Lung (tissue), 17 donors: ENCODE measurements at places on chromosomes 7 and 10. TPM values are rescaled to one million over a fixed set of nuclear protein-coding genes. Genes with fewer than 3 reads are reported as not detected.

- no peak for DNase-seq
These were observed 182.1 kb downstream of the EVX1 start for GRCh38 chr7:27424749-27425148.

DNA sequence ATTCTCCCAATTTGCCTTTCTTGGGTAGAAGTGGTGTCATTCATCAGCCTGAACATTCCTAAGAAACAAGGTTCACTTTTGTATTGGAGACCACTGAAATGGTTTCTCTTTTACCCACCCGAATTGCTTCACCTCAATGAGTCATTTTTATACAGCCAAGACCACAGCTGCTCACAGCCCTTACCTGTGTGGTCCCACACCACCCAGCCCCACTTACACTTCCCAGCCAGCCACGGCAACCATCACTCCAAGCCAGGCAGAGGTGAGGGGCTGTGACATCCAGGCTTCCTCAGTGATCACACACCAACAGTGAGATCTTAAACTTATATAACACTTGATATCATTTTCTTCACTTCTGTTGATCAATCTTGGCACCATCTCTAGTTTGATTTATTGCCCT lies 20.7 kb downstream of the OR13A1 start:
- no peak for DNase-seq

DNA sequence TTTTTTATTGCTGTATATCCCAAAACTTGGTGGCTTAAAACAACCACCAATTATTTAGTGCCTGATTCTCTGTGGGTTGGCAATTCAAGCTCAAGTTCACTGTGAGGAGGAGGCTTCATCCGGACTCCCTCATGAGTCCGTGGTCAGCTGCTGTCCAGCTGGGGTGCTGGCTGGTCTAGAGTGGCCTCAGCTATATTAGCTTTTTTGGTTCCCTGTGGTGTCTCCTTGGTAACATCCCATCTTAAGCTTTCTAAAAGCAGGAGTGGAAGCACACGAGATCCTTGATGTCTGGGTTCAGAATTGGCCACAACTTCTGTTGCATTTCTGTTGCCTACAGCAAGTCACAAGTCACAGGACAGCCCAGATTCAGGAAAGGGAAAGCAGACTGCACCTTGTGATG lies 536.5 kb upstream of the FZD8 start:
- no peak for DNase-seq

The NCF1 gene
- 23.8 TPM for polyA plus RNA-seq

- no peak for DNase-seq
These were observed 108.6 kb downstream of the LRRC4 start for GRCh38 chr7:127922656-127923055.

- DNase-seq: no peak
These were observed 4.9 kb downstream of the IFIT1B start for GRCh38 chr10:89382757-89383156.

The SLC26A3 gene
- not detected for polyA plus RNA-seq

DNA sequence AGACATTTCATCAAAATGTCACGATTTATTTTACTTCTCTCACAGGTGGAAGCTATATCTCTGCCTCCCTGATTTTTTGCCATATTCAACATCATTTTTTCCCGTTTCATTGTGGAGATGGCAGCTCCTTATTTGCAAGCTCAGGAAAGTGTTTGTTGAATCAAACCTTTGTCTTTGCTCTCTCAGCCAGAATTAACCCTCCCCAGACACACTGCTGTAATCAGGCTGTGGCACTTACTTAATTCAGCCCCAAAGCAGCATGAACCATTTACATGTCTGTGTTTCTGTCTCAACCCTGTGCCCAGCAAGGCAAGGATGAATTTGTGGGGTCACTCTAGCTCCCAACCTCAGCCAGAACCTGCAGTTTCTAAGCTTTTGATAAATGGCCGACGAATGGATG lies 397.2 kb downstream of the TCERG1L start:
- DNase-seq: no peak

The MYL10 gene
- not detected for polyA plus RNA-seq

The CADPS2 gene
- polyA plus RNA-seq: 16.0 TPM

- DNase-seq: no peak
These were observed 27.0 kb downstream of the ADRB1 start for GRCh38 chr10:114070710-114071109.

GRCh38 chr10:126058507-126058906 lies 162.1 kb downstream of the FANK1 start:
- DNase-seq: no peak

GRCh38 chr10:94216201-94216600 lies 146.5 kb downstream of the NOC3L start:
- no peak for DNase-seq

The BAIAP2L1 gene
- 15.1 TPM for polyA plus RNA-seq

GRCh38 chr7:11818281-11818680 lies 13.7 kb downstream of the THSD7A start:
- DNase-seq: peak; percentile 31

DNA sequence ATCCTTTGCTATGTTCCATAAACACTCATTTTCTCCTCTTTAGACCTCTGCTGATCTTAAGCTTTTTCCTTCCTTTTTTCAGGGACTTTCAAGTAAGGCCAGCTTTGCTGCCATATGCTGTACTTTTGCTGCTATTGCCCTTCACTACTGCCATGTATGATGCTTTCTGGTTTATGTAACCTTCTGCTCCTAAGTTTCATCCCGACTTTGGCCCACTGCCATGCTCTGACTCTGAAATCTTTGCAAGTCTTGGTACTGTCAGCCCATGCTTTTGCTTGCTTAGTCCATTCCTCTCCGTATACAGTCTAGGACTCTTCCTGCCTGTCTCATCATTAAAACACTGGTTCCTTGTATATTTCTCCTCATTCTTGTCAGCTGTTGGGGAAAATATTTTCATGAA lies 152.4 kb downstream of the RNF133 start:
- peak; percentile 40 for DNase-seq

- DNase-seq: no peak
These were observed 88.7 kb downstream of the OSBPL3 start for GRCh38 chr7:24891311-24891735.

The AQP1 gene
- polyA plus RNA-seq: 527 TPM

GRCh38 chr10:69504576-69505250 lies 53.4 kb downstream of the TSPAN15 start:
- no peak for DNase-seq

The LIPN gene
- 2.6 TPM for polyA plus RNA-seq

The GNAT3 gene
- polyA plus RNA-seq: not detected

The HECW1 gene
- polyA plus RNA-seq: 0.05 TPM

- no peak for DNase-seq
These were observed 6.8 kb upstream of the NKX2-3 start for GRCh38 chr10:99525897-99526296.

- DNase-seq: peak; percentile 22
These were observed 39.4 kb upstream of the ARHGAP21 start for GRCh38 chr10:24762966-24763623.

DNA sequence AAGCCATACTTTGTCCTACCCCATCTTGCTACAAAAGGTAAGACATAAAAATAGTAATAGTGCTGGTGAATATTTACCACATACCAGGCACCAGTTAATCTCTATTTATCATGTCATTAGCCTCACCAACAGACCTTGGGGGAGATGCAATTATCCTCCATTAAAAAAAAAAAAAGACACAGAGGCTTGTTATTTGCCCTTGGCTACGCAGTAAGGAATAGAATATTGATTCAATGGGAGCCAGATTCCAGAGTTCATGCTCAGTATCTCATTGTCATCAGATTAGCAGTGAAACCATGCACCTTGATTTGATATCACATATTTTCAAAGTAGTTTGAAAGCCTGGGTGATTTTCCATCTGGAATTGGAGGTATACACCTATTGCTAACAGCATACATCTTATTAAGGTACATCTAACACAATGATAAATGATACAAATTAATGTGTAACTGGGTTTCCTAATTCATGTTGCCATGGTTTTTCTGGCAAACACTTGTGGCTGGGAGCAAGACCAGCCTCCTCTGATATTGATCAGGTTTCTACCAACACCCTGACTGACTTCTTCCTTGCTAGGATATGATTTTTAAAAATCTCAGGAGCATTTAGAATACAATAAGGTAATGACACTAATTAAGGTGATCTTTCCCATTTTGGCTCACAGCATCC lies 67.1 kb upstream of the PRR15 start:
- DNase-seq: no peak

DNA sequence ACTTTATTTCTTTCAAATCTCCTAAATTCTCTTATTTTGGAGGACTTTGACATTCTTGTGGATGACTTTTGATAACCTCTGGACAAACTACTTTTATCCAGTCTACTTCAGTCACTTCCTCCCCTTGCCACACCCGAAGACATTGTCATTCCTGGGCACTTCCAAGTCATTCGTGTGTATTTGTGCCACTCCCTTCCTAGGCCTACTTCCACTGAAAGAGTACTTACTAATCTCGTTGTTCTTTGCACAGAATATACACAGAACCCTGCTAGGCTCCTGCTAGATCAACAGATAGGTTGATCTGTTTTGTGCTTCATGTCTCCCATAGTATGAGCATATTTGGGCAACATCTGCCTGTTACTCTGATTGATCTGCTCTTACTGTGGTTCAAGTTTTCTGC lies 355.4 kb downstream of the HGF start:
- no peak for DNase-seq

GRCh38 chr7:96599288-96599936 lies 110.2 kb downstream of the SEM1 start:
- no peak for DNase-seq

The HOXA7 gene
- polyA plus RNA-seq: 1.0 TPM

DNA sequence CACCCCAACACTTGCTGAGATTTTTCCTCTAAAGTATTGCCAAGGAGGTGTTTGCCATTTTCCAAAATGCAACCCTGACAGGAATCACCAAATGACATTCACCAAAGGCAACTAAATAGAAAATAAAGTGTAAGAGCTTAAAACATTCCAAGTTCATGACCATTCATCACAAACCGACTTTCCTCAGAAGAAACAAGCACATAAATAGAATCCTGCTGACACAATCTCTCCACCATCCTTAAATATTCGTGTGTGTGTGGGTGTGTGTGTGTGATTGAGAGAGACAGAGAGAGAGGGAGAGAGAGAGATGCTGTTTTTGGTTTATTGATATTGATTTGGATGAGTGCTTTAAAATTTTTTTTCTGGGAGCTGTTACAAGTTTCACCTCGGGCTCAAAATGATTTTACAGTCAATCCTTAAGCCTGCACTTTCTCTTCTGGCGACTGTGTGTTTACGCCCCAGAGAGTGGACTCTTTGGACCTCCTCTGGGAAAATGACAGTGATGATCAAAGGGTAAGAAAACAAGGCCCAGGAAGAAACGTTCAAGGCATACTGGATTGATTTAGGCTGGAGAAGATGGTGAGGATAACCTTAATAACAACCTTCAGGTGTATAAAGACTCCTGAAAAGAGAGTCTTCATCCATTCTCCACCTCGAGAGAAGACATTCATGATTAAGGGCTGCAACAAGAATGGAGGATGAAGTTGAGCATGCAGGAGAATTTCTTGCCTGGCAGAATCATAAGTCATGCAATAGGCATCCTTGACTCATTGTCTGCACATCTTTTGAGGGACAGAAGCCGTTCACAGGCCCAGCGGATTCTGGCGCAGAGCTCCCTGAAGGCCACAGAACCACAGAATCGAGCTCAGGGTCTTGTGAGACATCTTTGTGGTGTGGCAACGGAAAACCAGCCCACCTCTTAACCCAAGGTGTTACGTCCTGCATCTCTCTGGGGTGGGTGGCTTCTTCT lies 104.4 kb upstream of the FGFR2 start:
- no peak for DNase-seq
